ENCODE measurements at places on chromosomes 5 and 9. TPM values are rescaled to one million over a fixed set of nuclear protein-coding genes. Genes with fewer than 3 reads are reported as not detected.

GRCh38 chr5:109027983-109028607, 280.4 kb downstream of the FER start:
- DNase-seq = no peak

- no peak for DNase-seq
Observed at GRCh38 chr9:108074900-108075299, 585.3 kb upstream of the KLF4 start.

DNA sequence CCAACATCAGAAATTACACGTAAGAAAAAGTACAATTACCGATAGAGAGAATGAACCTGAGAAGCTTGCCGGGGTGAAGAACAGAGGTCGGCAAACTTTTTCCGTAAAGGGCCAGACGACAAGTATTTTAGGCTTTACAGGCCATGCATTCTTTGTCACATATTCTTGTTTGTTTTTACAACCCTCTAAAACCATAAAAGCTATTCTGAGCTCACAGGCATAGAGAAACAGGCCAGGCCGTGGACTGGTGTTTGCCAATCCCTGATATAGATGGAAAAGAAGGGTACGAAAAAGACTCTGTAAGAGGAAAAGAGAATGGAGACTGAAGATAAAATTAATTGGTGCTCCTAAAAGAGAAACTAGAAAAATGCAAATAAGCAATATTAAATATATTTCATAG, 15.4 kb downstream of the SFXN1 start:
- DNase-seq = no peak

GRCh38 chr9:72554221-72554641, 32.8 kb downstream of the TMC1 start:
- DNase-seq = peak; percentile 44

DNA sequence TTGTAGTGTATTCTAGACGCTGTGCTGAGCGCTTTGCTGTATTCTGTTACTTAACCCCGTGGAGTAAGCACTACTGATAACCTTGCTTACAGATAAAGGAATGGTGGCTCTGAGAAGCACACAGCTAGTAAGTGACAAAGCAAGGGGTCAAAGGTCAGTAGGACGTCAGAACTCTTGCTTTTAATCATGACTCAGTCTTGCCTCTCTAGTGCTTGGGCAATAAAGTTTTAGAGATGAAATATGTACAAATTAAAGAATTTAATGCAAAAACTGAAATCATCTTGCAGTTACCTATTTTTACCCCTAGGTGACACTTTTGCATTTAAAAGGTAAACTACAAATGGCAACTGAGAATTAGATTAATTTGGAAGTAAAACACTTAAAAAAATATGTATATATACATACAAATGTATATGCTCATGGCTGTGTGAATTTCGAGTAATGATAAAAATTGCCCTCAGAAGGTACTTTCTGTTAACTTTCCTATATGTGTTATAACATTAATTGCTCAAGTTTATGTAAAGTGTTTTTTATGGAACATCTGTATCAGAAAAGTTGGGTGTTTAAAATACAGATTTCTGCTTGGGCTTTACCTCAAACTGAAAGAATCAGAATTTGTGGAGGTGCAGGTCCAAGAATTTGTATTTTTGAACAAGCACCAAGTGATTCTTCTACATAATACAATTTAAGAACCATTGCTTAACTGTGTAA, 175.1 kb upstream of the DAB2 start:
- DNase-seq = no peak

DNA sequence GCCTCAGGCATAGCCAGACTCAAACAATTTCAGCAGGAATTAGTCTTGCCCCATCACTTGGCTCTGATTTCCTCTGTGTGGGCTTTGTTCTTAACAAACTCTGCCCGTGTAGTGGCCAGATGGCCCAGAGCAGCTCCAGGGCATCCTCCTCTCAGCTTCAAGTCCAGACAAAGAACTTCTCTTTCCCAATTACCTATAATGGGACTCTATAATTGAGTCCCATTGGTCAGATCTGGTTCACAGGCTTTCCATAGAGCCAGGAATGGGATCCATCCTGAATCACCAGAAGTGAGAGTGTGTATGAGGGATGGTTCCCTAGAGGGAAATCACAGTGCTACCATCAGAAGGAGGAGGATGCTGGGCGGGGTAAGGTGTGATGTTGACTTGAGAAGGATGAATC, 515.8 kb downstream of the KIF4B start:
- DNase-seq = no peak

DNA sequence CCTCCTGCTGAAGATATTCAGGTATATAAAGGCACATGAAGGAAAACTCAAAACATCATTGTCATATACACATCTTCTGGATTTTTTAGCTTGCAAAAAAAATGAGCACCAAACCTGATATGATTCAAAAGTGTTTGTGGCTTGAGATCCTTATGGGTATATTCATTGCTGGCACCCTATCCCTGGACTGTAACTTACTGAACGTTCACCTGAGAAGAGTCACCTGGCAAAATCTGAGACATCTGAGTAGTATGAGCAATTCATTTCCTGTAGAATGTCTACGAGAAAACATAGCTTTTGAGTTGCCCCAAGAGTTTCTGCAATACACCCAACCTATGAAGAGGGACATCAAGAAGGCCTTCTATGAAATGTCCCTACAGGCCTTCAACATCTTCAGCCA, at the start of gene IFNK:
Gene IFNK (plus strand): TSS at position 55 of the 400 bp plus-strand sequence. CDS start 47 bp downstream, at position 102.
- DNase-seq = no peak

DNA sequence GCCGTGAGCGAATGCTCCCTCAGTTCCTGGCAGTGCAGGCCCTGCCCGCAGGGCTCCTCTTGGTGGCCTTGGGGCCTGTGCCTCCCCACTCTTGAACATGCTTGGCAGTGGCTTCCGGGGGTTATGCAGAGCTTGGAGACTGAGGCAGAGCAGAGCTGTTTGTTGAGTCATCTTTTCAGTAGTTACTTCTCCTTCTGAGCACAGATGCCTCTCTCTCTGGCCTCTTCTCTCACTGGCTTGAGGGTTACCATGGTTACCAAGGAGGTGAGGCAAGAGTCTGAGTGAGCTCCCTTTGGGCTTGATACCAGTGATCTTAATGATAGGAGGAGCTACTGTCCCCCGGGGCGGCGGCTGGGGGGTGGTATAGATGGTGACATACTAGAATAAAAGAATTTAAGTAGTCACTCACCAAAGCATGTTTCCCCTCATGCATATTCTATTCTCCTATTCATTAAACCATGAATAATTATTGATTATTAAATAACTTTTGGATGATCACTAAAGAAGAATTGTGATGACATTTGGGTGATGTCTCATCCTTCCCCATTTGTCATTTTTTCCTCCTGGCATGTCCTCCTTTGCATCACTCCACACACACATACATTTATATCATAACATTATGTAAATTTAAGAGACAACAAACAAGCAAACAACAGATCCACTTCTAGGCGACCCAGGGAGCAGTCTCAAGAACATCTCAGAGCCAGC, 111.1 kb downstream of the ARHGAP26 start:
- no peak for DNase-seq

Gene TMEM252
- not detected for total RNA-seq

Gene POU5F2
- total RNA-seq = 0.62 TPM

Gene CANX
- total RNA-seq = 649 TPM

Gene FGFR4
- 16.4 TPM for total RNA-seq

Gene NMUR2
- not detected for total RNA-seq

Gene SLC27A4
- 39.4 TPM for total RNA-seq

Gene F2RL1
- 144 TPM for total RNA-seq

Gene KCNIP1
- 0.21 TPM for total RNA-seq

Data from kidney epithelial cell (primary cell).